Pancreas (tissue), 10 donors: ENCODE measurements at places on chromosomes 6 and 20.
A peak's percentile ranks its signal among the peaks of the same experiment; 100 is the strongest.

- no peak for DNase-seq
These were observed 57.3 kb downstream of the AHI1 start for GRCh38 chr6:135440087-135440792.

GRCh38 chr6:124073021-124073420, 269.4 kb downstream of the NKAIN2 start:
- DNase-seq: no peak

- no peak for DNase-seq
These were observed 169.7 kb downstream of the MYLK4 start for GRCh38 chr6:2581011-2581410.

GRCh38 chr6:42017021-42017643, 33.2 kb upstream of the TAF8 start:
- no peak for DNase-seq

- no peak for DNase-seq
These were observed 261.9 kb downstream of the CDH26 start for GRCh38 chr20:60219984-60220562.

DNA sequence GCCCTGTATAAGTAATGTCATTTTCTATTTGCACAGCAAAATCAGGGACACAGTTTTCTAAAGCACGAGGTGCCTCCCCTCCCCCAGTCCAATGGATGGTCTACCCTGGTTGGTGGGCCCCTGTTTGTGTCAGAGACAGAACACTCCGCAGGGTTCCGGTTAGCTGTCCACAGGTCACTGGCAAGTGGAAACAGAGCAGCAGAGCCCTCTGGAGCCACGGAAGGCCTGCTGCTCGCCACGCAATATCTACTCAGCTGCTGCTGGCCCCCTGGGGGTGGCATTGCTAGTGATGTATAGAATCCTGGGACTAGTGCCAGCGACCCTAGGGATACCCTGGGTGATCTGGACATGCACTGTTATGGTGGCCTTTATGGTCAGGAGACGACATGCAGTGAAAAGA, 50.4 kb downstream of the RIN2 start:
- DNase-seq: no peak

- DNase-seq: peak; percentile 52
These were observed 66.6 kb downstream of the EZR start for GRCh38 chr6:158752613-158753012.

GRCh38 chr20:4018023-4018748, 2.8 kb upstream of the RNF24 start:
- no peak for DNase-seq

- DNase-seq: no peak
These were observed 31.2 kb upstream of the RPS6KA2 start for GRCh38 chr6:166658115-166658791.

GRCh38 chr20:47379433-47380150, 23.1 kb upstream of the ZMYND8 start:
- DNase-seq: no peak

- no peak for DNase-seq
These were observed 30.3 kb upstream of the ADGRG6 start for GRCh38 chr6:142271476-142271875.

DNA sequence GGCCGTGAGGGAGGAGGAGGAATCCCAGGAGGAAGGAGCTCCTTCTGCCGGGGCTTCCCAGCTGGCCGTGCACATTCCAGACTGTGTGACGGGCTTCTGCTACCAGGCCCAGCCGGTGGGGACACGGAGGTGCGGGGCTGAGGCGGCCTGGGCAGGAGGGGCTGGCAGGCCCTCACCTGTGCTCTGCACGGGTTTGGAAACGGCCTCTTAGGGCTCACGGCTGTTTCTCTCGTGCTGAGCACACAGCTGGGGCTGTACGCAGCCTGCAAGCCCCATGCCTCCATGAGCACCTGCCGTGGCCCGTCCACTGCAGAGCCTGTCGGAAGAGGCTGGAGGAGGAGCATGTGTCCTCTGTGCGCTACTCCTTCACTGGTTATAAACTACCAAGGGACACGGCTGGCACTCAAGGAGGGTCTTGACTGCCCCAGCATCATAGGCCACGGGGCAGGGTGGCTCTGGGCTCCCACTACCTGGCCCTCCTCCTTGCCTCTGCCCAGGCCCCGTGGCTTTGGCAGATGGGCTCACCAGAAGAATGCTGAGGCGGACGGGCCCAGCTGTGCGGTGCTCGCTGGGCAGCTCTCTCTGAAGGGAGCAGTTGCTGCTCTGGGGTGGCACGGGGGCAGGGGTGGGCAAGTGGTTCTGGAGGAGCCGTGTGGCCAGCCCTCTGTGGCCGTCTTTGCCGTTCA, 15.8 kb downstream of the NPEPL1 start:
- no peak for DNase-seq

DNA sequence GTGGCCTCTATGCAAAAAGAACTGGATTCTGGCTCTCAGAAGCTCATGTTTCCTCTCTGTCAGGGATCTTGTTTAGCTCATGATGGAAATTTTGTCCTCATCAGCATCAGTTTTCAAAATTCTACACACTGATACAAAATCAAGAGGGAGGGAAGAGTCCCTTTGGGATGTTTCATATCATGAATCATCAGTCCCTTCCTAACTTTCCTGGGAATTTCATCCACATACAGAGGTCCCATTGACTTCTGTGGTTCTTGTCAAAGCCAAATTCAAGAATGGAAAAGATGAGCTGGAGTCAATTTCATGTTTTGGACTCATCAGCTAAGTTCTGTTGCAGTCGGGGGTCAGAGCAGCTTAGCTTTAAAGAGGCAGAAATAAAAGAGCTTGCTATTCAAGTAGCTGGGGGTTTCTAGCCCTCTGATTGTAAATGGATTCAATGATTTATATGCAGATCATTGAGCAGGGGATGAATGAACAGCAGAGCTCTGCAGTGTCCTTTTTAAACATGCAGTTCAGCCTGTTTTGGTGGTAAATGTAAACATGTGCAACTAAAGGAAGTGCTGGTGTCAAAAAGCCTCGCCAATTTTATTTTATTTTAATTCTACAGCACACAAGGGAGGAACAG, 21.3 kb upstream of the TMEM14A start:
- DNase-seq: no peak

GRCh38 chr6:4658486-4658885, 117.7 kb upstream of the CDYL start:
- DNase-seq: no peak

DNA sequence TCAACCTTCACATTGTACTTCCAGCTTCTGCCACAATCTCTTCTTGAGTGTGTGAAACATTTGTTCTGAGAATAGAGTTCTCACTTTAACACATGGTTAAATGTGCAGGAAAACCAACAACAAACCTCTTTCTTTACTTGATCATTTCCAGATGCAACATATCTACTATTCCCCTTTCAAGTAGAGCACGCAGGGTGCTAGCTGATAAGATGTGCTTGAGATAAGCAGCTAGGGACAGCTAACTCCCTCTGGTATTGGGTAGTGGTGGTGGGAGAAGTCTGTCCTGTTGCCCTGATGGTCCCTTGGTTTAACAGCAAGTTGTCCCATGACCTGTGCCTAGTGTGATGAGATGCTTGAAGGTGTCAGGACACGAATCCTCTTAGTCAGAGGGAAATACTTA, 15.4 kb upstream of the HMGCLL1 start:
- DNase-seq: no peak

- DNase-seq: no peak
These were observed at the start of gene THBS2 for GRCh38 chr6:169253337-169254238. TSS of gene THBS2 (minus strand) at chr6:169253846. CDS start at chr6:169250784, 3,062 bp downstream.

GRCh38 chr6:17932330-17932852, 55.0 kb downstream of the KIF13A start:
- DNase-seq: no peak

GRCh38 chr6:146884728-146885127, 286.0 kb downstream of the ADGB start:
- no peak for DNase-seq

GRCh38 chr6:24844903-24845302, 46.2 kb upstream of the ARMH2 start:
- no peak for DNase-seq

DNA sequence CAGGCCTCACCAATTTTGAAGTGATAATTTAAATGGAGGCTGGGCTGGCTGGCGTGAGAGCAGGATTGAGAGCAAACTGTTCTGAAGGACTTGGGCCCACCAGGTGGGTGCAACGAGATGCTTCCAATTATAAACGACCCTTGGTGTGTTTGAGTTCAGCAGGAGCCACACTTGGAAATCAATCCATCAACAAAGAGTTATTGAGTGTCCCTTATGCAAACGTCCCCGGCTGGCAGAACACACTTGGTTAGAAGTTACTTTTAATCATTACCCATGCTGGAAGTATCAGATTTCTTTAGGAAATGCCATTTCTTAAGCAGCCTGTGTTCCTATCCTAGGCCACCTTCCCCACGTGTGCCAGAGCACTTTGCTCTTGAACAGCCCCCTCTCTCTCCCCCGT, 37.8 kb upstream of the ZNF831 start:
- DNase-seq: no peak

GRCh38 chr6:103335412-103335811, 1524.3 kb downstream of the HACE1 start:
- DNase-seq: no peak

DNA sequence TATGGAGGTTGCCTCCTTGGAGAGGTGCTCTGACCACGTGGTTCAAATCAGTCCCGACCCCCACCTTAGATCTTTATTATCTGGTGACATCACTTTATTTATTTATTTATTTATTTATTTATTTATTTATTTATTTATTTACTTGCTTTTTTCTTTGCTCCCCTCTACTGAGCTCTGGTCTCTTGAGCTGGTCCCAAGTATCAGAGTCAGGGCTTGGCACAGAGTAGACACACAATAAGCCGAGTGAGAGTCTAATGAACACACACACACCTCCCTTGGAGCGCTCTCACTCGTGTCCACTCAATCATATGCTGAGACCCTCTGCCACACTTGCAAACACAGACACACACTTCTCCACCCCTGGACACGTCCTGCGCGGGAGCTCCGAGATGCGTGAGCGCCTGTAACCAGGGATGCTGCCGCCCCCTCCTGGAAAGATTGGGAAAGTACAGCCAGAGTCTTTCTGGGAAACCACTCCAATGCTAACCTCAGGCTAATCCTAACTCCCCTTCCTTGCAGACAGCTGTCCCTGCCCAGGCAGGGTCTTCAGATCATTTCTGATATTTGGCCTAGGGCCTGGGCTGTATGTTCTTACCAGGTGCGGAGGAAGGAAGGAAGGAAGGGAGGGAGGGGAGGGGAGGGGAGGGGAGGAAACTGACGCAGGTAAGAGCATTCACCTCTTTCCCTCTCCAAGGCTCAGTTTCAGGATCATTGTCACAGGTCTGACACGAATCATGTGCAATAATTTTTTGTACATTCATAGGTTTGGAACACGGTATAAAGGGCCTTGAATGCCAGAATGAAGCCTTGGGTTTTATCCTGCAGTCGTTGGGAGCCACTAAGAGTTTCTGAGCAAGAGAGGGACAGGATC, 70.9 kb downstream of the STK35 start:
- DNase-seq: peak; percentile 82
